ENCODE measurements at places on chromosomes 4 and X.

DNA sequence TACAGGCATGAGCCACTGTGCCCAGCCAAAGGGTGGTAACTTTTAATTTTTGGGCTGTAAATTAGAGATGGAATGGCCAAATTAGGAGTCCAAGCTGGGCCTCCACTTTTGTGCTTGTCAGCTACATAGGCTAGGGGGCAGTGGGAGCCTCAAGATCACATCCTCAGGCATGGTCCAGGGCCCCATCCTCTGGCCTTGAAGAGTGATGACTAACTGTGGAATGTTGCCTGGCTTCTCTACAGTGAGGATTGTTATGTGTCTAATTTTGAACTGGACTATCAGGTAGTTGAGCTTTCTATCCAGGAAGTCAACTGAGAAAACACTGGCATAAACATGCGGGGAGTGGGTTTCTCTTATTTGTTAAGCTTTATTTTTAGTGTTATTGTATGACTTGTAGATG, 33.0 kb downstream of the CCNG2 start:
- DNase-seq: no peak

- peak; percentile 57 for DNase-seq
Observed at GRCh38 chr4:15754323-15754722, 23.8 kb upstream of the CD38 start.

GRCh38 chrX:133776072-133776471, 209.3 kb downstream of the GPC3 start:
- peak; percentile 57 for DNase-seq

- DNase-seq: peak; percentile 7
Observed at GRCh38 chr4:183249854-183250253, 70.2 kb downstream of the CLDN22 start.

DNA sequence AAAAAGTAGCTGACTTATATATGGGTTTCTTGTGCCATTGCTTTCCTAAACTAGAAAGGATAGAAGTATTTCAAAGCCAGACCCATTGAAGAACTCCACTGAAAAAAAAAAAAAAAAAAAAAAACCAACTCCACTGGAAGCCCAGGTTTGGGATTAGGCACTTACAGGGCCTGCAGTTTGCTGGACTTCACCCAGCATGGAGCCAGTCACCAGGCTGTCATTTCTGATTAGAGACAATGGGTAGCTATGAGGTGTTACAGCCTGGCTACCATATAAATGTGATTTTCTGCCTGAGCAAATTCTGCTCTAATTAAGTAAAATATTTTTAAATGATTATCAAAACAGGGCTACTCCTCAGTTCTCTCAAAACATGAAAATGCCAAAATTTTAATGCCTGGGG, 49.5 kb downstream of the HS6ST2 start:
- DNase-seq: no peak

DNA sequence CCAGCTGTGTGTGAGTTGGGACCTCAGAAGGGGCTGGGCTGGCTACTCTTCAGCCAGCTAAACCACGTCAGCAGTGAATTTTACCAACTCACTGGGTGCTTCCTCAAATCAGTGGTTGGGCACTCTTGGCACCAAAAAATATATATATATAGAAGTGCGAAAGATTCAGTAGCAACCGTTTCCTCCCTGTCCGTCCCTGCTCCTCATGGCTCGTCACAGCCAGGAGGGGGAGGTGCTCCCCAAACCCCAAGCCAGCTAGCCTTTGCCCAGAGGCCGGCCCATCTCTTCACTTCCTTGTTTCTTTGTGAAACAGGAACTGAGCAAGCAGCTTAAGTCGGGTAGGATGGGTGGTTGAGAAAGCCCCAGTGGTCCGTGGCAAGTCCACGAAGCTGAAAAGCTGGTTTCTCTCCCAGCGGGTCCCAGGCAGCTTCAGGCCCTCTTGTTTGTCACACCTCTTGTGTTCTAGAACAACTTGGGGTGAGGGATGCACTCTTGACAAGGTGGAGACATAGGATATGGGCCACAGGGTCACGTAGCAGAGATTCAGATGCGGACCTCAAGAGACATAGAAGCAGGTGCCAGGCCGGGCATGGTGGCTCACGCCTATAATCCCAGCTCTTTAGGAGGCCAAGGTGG, 6.8 kb upstream of the SASH3 start:
- peak; percentile 51 for DNase-seq

GRCh38 chr4:87037671-87038334, 103.0 kb downstream of the AFF1 start:
- DNase-seq: no peak

GRCh38 chrX:1059576-1060561, 152.6 kb downstream of the CRLF2 start:
- no peak for DNase-seq

GRCh38 chr4:4754641-4755040, 104.8 kb upstream of the MSX1 start:
- DNase-seq: no peak

- DNase-seq: no peak
Observed at GRCh38 chrX:120238933-120239332, 11.7 kb upstream of the ZBTB33 start.

- DNase-seq: no peak
Observed at GRCh38 chr4:76947369-76947768, 2.2 kb upstream of the SEPTIN11 start.

GRCh38 chr4:21569638-21570037, 378.9 kb downstream of the KCNIP4 start:
- no peak for DNase-seq

DNA sequence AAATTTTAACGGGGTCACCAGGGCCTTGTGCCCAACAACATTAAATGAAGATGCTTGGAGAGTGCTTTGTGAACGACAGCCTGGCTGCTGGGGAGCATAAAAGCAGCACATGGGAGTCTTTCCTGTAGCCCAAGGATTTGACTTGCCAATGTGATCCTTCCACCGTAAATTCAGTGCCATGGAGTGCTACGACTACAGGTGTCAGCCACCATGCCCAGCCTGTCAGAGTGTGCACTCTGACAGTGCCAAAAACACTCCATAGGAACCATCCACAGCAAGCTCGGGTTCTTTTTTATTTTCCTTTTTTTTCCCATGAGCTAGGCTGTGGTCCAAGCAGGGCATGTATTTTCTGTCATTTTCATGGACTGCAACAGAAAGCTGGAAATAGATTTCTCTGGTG, 156.9 kb downstream of the NLGN4X start:
- DNase-seq: no peak

- no peak for DNase-seq
Observed at GRCh38 chrX:52341493-52341892, 27.3 kb upstream of the XAGE2 start.

DNA sequence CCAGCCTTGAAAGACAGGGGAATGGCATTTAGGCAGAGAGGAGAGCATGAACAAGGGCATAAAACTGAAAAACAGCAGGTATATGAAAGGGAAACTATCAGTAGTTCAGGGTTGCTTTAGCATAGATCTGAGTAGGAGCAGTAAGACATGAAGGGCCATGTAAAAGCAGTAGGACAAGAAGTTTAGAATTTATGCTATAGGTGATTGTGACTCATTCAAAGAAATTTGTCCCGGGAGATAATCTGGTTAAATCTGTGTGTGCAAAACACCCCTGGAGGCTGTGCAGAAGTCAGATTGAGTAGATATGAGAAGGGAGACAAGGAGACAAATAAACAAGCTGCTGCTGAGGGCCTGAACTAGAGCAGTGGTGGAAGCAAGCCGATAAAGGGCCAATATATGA, 109.1 kb upstream of the BMP3 start:
- no peak for DNase-seq

DNA sequence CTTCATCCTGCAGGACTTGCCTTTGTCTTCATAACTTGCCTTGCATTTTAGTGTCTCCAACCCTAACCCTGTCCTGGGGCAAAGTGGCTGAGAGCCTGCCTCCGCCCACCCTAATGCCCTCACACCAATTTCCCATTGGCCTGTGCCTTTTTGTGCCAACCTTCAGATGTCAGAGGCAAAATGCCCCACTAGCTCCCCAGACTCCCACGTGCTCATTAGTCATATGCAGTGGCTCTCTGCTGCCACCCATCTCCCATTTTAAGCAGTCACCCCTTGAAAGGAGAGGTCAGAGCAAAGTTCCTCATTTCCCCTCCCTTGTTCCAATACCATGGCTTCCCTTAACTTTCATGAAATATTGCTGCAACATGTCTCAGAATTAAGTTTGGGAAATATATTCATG, 74.8 kb upstream of the PASD1 start:
- peak; percentile 13 for DNase-seq

GRCh38 chr4:1792832-1793495, at the start of gene FGFR3:
Gene FGFR3 (plus strand): TSS chr4:1793293. CDS start chr4:1793935, 642 bp downstream.
- DNase-seq: peak; percentile 51

- no peak for DNase-seq
Observed at GRCh38 chr4:26080870-26081628, 167.0 kb downstream of the SMIM20 start.

GRCh38 chr4:128308986-128309385, 21.4 kb upstream of the PGRMC2 start:
- DNase-seq: no peak

DNA sequence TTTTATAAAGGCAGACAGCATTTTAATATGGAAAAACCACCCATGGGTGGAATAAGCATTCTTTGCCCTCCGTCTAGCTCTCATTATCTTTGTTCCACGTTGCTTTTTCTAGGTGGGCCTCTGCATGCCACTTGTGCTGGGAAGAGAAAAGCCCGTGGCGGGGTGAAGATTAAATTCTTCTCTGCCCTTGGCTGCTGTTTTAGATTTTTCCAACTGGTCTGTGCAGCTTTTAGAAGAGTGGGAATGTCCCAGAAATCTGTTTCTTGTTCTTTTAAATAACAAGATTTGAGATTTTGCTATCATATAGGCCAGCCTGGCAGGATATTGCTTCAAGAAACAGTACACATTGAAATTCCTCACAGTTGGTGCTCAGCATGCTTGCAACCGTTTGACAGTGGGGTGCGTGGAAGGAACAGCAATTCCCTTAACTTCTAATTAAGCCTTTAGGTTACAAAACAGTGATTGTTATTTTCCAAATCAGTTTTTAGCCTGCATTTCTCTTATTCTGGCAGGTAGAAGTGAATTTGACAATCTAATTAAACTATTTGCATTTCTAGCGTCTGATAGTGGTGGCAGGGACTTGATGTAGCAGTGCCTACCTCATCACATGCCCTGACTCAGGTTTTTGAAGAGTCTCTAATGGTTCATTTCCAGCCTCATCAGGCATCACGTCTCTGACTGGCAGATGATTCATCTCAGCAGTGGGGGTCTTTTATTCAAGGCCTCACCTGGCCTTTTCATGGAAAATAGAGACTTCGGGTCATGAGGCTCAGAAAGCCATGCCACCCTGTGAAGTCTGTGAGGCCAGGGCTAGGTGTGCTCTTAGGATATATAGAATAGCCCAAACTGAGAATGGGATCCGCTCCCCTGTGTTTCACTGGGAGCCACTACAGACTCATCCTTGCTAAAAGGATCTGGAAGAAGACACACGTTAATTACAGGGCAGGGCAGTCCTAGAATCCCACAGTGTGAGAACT, 50.8 kb downstream of the PPEF1 start:
- DNase-seq: no peak

- DNase-seq: no peak
Observed at GRCh38 chr4:98905839-98906238, 23.1 kb downstream of the EIF4E start.

DNA sequence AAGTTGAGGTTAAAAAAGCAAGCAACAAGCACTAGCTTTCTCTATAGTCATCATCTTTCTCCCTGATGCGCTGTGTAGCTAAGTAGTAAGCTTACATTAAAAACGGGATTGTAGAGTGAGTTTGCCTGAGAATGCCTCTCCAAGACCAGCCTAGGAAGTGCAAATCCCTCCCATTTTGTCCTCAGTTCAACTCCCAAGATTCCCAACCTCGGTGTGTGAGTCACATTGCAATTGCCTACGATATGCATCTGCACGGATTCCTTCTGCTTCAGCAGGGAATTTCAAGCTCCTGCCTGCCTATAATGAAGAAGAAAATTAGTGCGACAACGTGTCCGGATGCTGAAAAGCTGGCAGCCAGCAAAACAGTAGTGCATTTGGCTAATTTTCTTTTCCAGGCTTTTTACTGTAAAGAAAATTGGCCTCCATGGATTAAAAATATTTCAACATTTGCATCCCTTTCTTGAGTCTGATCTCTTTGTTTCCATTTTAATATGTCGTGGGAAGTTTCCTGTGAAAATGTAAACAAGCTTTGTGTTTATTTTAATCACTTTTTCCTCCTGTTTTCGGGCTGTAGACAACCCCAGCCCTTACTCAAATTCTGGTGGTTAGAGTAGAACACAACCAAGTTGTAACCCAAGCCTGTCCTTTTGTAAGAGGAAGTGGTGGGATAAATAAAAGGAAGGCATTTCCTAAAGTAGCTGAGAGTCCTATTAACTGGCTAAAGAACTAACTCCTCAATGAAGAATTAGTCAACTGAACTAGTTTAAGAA, 58.4 kb upstream of the TET2 start:
- DNase-seq: no peak

DNA sequence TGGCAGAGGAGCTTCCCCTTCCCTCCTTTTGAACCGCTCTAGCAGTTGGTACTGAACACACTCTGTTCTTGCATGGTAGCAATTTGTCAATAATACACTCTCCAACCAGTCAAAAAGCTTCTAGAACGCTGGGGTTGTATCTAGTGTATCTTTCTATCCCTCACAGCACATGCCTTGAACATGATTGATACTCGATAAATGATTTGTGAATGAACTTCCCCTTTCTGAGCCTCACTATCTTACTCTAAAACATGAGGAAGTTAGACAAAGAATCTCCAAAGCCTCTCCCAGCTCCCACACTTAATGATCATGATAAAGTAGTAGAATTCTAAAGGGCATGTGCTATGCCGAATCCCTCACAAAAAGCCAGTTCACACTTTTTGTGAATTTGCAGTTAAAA, 64.4 kb downstream of the DLG3 start:
- DNase-seq: no peak

- DNase-seq: no peak
Observed at GRCh38 chrX:106510713-106511403, 100.9 kb upstream of the RADX start.

GRCh38 chr4:118158763-118159375, 124.6 kb downstream of the NDST3 start:
- no peak for DNase-seq

DNA sequence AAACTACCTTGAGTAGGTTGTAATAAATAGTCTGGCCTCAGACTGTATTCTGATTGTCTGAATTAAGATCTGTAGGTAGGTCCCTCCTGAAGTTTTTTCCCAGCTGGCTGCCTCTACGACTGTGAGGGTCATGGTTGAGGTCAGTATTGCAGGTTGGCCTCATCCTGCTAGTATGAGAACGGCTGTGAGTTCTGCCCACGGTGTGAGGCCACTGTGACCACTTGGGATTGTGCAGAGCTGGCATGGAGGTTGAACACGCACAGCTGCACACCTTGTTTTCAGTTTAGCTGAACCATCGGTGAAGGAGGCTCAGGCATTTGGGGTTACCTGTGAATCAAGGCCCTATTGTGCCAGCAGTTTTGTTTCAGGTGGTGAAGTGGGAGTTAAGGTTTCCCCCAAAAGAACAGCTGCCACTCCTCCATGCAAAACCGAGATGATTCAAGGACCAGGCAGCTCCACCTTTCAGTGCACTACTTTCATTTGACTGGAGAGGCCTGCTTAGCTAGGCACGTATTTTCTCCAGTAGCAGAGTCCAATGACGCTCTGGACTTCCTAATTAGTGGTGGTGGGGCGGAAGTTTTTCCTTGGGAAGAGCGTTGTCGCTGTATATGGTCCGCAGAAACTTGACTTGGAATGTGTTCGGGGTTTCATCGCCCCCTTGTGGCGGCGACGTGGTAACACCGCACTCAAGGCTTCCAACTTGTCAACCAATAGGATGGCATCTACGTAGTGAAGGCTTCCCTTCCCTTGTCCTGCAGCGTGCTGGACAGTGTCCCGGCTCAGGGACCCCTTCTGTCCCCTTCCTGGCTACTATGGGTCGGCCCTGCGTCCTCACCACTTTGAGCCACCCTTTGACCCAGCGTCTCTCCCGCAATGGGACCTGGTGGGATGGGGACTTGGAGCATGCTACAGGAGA, 13.8 kb downstream of the CMC4 start:
- DNase-seq: peak; percentile 60

Measured in CD4-positive, alpha-beta T cell treated with Interleukin-6 for 4 hours (primary cell).